ENCODE measurements at places on chromosomes 5 and 9. TPM values are rescaled to one million over a fixed set of nuclear protein-coding genes. Genes with fewer than 3 reads are reported as not detected.

SOX30 gene
- 0.14 TPM for total RNA-seq

C9orf152 gene
- total RNA-seq = not detected

ARHGEF39 gene
- not detected for total RNA-seq

PCDHA6 gene
- 0.31 TPM for total RNA-seq

F12 gene
- not detected for total RNA-seq
